ENCODE measurements at places on chromosomes 2 and 18.

DNA sequence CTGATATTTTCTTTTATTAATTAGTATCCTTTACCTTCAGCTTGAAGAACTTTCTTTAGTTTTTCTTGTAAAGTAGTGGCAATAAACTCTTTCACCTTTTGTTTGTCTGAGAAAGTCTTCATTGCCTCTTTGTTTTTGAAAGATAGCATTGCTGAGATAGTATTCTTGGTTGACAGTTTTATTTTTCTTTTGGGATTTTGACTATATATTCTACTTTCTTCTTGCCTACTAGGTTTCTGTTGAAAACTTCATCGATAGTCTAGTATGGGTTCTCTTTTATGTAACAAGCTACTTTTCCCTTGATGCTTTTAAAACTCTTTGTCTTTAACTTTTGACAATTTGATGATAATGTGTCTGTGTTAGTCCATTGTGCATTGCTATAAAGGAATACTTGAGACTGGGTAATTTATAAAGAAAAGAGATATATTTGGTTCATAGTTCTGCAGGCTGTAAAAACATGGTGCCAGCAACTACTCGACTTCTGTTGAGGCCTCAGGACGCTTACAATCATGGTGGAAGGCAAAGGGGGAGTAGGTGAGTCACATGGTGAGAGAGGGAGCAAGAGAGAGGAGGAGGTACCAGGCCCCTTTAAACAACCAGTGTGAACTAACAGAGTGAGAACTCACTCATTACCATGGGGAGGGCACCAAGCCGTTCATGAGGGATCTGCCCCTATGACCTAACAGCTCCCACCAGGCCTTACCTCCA lies 12.0 kb downstream of the CCDC150 start:
- no peak for DNase-seq

DNA sequence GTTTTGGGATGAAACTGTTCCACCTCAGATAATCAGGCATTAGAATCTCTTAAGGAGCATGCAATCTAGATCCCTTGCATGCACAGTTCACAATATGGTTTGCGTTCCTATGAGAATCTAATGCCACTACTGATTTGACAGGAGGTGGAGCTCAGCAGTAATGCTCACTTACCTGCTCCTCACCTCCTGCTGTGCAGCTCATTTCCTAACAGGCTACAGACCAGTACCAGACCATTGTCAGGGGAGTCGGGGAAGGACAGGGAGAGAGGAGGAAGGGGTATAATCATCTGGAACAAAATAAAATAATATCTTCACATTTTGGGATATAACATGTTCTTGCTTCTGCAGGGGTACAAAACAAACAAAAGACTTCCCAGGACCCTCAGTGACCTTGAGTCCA lies 532.0 kb upstream of the FSHR start:
- no peak for DNase-seq

DNA sequence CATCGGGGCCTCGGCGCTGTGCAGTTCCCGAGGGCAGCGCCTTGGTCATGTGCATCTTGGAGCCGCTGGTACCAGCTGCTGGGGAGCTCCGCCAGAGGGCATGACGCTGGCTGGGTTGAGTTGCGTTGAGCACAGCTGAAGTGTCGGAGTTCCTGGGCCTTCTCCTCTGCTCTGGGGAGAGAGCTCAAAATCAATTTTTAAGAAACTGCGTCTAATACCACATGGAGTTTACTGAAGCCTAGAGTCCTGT lies 48.7 kb downstream of the GREB1 start:
- DNase-seq = no peak

GRCh38 chr2:191376981-191377629 lies 131.9 kb downstream of the MYO1B start:
- no peak for DNase-seq

DNA sequence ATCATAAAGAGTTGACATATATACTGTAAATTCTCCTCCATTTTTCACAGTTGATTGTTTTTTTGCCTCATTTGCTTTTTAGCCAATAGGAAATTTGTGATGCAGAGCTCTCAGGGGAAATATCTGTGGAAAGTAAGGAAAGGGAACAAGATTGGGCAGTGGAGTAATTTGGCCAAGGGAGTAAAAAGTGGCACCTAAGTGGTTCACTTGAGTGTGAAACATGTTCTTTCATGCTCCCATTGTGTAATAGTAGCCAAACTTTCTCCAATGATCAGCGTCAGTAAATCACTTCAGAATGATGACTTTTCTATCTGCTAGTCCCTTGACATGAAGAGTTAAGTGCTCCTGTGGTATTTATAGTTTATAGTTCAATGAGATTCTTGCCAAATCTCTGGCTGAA lies 141.9 kb upstream of the KCNJ3 start:
- no peak for DNase-seq

DNA sequence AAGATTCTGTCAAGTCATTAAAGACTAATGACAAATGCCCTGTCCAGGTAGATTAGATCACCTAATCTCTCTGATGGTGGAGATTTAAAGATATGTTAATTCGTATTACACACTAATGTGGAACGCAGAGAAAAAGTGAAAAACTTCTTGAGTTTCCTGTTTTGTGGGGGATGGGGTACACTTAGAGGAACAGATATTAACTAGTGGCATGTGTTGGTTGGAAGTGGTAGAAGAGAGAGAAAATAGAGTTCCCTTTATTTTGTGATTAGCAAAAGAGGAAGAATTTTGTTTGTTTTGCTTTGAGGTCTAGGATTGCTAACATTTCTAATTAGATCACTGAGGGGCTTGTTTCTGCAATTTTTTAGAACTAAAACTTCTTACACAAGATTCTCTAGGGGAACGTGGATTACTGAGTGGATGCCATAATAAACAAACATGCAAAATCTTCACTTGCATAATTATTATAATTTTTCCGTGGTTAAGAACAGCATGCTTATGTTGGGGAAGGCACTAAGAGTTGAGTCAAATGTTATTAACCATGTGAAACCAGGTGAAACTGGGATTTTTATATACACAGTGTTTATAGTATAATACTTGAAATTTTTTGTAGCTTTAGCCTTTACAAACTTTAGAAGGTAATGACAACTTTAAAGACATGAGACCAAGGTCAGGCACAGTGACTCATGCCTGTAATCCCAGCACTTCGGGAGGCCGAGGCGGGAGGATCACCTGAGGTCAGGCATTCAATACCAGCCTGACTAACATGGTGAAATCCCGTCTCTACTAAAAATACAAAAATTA lies 97.4 kb upstream of the STK17B start:
- DNase-seq = no peak

DNA sequence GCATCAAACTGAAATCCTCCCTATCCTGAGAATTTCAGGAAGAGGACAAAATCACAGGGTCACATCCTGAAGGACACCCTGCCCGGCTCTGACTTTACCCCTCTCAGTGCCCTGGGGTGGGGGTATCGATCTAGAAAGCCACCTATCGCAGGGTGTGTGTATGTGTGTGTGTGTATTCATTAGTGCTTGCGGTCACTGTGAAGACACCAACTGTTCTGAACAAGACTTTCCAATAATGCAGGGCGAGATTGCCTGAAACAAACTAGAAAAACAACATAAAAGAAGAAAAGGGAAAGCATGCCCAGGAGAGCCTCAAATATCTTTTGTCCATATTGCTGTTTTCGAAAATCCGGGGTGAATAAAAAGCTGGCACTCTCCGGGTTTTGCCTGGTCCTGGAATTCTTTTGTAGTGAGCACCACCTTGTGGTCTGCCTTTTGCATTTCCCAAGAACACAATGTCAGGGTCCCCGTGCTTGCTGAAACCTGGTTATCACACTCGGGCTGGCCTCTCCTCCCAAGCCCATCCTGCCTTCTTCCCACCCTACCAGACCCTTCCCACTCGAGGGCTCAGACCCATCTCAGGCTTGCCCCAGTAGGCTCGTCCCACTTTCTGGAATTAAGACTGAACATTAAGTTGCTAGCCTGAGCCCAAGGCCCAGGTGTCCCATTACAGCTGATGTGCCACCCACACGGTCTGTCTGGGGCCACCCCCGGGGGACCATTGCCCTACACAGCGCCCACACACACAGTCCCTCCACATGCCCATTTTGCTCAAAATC lies 25.0 kb upstream of the COPS8 start:
- peak; percentile 41 for DNase-seq

- DNase-seq = no peak
Observed at GRCh38 chr2:105515581-105516415, 116.9 kb upstream of the FHL2 start.

- no peak for DNase-seq
Observed at GRCh38 chr2:16554060-16554583, 111.5 kb downstream of the CYRIA start.

DNA sequence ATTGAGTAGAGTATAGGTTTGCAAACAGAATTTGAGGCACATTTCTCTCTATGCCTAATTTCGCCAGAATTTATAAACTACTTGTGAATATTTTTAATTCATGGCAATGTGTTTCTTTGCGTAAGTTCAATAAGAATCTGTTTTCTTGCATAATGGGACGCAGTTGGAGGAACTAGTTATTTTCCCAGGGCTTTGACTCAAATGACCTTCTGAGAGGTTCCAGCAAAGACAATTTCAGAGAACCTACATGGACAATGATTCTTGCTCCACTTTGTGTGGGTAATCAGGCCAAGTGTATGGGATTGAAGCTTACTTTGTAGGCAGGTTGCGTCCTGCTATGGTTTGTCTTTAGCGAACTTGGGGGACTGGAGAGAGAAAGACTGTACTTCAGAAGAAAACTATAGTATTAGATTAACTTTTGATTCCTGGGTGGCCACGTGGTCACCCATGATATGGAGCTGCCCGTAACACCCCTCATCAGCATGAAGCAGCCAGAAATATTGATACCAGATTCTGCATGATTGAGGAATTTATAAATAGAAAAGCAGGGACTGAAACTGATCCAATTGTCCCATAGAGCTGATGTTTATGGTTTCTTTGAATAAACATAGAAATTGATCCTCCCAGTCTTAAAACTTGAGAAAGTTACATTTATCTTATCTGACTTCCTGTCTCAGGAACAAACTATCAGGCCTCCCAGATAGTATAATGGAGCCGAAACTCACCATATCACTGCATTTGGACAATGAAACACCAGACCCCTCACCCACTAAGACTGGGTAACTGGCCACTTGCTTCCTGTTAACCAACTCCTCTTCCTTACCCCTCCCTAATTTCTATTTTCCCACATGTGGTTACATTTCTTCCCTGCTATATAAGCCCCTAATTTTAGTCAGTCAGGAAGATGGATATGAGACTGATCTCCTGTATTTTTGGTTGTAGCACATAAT lies 815.3 kb upstream of the HS6ST1 start:
- no peak for DNase-seq

DNA sequence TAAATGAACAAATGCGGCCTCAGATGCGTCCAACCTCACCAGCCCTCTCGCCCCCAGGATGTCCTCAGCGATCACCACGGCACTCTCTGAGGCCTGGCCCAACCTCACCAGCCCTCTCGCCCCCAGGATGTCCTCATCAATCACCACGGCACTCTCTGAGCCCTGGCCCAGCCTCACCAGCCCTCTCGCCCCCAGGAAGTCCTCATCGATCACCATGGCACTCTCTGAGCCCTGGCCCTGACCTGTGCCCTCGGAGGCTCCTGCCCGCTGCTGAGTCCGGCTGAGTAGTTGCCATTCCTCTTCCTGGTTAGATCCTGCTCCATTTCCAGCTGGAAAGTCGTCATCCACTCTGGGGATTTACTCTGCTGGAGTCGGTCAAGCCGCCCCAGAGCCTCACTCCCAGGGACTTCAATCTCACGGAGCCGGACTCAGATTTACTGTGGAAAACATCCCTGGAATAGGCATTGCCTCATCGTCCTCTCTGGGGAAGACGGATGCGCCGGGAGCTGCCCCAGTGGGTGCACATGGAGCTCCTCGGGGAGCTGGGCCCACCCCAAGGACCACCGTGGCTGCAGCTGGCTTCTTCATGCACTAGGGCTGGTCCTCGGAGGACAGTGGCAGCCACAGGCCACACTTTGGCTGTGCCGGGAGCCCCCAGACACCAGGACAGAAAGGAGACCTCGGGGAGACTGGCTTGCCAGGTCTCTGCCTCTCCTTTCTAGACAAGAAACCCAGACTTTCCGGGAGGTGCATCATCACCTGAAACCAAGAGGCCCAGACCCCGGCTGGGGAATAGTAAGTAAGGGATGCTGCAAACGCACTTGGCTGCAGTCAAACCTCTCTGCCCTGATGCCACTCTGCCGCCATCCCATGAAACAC lies 230.6 kb downstream of the EIPR1 start:
- no peak for DNase-seq

DNA sequence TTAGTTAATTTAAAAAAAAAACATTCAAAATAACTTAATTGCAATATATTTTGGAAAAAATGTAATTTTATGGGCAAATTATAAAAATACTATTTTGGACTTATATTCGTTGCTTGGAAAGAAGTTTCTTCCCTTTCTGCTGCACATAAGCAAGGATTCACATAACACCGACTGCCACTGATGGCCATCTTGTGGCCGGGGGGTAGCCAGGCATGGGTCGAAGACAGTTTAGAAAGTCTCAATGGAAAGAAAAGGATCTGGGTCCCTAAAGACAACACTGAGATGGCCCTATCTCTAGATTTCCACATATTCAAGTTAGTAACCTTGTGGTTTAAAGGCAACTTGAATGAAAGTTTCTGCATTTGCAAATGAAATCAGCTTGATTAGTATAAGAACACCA lies 318.6 kb downstream of the AKAIN1 start:
- DNase-seq = no peak

DNA sequence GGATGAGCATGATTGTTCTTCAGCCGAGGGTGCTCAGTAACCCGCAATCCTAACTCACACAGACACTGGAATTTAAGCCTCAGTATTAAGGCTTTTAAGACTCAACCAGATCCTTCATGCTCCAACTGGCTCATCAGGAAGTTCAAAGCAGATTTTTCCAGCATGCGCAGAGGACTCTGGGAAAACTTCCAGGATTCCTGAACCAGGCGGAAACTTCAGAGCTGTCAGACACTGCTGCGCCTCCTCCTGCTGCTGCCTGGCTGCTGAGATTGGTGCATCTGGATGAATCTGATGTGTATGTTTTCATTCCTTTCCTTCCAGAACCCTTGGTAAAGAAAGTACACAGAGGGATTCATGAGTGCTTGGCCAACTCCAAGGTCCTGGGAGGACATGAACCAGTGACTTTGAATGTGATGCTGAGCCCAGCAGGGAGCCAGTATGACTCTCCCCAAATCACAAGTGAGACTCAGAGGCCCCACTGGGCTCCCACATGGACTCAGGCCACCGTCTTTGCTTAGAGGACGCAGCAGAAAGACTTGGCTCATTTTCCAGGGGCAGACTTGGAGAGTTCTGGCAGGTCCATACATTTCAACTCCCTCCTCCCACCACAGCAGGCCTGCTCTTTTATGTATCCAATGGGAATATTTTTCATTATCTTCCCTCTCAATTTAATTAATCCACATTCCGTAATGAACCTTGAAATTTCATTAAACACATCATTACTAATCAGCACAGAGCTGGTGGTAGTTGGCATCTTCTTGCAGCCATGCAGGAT lies 143.5 kb upstream of the HDAC4 start:
- DNase-seq = no peak

- no peak for DNase-seq
Observed at GRCh38 chr2:39181297-39181696, 60.4 kb upstream of the SOS1 start.

DNA sequence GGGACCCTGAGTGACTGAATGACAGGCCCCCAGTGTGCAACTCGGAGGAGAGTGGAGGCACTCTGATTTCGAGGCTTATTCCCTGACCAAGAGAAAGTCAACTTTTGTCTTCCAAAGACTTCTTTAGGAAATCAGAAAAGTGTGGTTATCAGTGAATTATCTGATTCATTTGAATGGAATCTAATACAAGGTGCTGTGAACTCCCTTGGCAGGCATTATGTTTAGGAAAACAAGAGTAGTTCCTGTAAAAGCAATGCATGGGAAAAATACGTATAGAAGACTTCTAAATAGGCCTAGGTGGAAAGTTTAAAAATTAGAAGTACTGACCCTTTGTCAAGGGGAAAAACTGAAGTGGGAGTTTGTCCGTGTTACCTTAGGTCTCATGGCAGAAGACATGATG lies 269.4 kb downstream of the GBX2 start:
- no peak for DNase-seq

Data from hematopoietic multipotent progenitor cell treated with erythropoietin and hydrocortisone succinate and interleukin-3 and kit ligand, for 8 days (in vitro differentiated cells).